ENCODE measurements at places on chromosomes 11 and 22. TPM values are rescaled to one million over a fixed set of nuclear protein-coding genes. Genes with fewer than 3 reads are reported as not detected.

DNA sequence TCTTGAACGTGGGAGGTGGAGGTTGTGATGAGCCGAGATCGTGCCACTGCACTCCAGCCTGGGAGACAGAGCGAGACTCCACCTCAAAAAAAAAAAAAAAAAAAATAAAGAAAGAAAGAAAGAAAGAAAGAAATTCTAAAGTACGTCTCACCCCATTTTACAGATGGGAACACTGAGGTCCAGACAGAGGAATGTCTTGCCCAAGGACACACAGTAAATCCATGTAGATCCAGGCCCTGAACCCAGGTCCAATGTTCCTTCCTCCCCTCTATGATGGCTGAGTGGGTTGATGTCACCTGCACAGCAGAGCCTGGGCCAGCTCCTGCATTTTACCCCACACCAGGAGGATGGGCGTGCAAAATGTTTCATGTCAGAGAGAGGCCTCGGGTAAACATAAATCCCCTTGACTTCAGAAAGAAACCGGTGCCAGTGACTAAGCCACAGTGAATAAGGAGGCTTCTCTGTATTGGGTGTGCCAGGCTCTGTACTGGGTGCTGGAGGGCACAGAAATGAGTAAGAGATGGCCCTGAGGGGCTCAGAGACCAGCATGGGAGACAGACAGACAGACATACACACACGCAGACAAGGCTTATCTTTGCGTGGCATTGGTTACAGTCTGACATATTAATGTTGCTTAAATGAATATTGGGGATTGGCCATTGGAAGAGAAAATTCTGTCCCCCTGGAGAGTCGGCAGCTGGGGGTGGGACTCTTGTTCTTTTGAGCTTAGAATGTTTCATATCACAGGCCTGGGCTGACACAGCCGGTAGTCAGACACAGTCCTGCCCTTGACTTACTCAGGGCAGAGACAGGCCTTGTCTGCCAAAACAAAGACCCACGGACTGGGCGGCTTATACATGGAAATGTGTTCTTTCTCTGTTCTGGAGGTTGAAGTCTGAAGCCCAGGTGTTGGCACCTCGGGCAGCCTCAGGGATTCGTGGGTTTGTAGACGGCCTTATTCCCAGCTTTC lies 105.4 kb downstream of the MIAT start:
- H3K36me3 ChIP-seq = no peaks in the 10 kb centered on the region
- DNase-seq = no peak
- no peaks in the 10 kb centered on the region for H3K4me1 ChIP-seq
- H3K4me3 ChIP-seq = no peak overlapping the region
- no peaks in the 10 kb centered on the region for H3K27me3 ChIP-seq

DNA sequence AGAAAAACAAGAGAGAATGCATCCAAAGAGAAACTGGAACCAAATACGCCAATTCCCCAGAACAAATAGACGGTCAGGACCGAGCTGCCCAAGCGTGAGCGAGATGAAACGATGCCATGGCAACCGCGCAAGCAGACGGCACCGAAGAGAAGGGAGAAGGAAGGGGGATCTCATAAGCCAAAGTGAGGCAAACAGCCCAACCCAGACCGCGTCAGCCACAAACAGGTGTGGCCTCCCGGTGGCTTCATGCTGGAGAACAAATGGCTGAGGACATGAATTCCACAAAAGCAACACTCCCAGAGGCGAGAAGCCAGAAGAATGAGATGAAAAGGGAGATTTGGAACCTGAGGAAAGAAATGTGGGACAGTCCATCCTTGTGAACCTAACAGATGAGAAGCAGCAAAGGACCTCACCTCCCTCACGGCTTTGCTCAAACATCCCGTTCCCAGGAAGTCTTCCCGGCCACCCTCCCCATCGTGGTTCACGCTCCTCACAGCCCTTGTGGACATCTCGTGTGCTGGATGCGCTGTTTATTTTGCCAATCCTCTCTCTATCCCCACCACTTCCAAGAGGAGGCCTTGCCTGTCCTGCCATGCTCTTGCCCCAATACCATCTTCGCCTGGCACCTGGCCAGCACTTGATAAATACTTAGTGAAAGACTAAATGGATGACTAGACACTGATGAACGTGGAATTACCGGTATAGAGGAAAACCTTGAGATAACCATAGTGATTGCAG lies 89.1 kb upstream of the RTL6 start:
- DNase-seq = no peak
- peaks cover 7% of the 10 kb centered on the region for H3K4me1 ChIP-seq
- H3K4me3 ChIP-seq = no peak overlapping the region
- no peak overlapping the region for H3K27ac ChIP-seq

DNA sequence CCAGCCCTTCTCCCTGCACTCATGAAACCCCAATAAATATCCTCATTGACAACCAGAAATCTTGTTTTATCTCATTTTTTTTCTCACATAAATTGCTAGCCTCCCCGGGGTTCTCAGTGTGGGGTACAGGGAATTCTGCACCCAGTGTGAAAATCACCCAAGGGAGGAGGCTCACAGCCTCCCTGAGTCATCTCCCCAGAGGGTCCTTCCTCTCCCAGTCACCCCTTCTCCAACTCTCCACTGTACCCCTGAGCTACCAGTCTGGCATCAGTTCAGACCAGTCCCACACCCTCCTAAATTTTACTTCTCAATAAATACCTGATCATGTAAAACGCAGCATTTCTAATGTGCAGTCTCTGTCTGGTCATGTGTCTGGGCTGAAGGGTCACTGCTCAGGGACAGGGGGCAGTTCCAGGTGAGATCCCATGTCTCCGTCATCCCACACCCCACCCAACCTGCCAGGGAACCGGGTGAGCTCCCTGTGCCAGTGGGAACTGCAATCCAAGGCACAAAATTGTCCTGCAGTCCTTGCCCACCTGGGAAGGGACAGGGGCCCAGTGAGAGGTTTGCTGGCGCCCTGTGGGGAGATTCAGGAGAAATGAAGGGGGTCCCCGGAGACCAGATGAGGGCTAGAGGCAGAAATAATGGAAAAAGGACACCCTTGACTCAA lies 8.3 kb downstream of the IGLL5 start:
- no peak overlapping the region for H3K4me3 ChIP-seq
- no peak overlapping the region for H3K27ac ChIP-seq
- no peaks in the 10 kb centered on the region for H3K36me3 ChIP-seq
- no peak for DNase-seq
- no peaks in the 10 kb centered on the region for H3K4me1 ChIP-seq

DNA sequence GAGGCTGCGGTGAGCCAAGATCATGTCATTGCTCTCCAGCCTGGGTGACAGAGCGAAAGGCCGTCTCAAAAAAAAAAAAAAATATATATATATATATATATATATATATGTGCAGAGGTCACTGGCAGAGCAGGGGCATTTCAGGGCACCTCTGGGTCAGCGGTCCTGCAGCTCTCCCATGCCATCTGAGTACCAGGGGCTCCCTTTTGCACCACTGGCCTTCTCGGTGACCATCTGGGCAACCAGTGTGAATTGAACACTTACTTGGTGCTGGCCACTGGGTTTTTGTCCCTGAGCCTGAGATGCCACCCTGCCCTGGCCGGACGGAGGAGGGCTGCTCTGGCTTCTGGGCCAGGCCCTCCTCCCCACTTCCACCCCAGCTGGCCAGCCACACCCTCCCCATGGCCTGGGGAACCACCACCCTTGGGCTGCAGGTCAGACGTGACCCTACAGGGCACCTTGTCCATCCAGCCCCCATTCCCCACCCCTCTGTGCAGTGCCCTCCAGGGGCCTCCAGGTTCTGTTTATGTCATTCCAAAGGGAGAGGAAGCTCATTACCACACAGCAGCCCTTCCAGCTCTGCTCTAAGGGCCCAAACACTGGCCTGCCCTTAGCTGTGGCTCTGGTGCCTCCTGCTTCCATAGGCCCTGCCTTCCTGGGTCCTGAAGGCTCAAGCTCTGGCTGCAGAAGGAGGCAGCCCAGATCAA lies 10.3 kb downstream of the MAPK8IP1 start:
- peaks cover 19% of the 10 kb centered on the region for H3K27me3 ChIP-seq
- peaks cover 11% of the 10 kb centered on the region for H3K4me1 ChIP-seq
- H3K27ac ChIP-seq = no peak overlapping the region

KDM4E gene
- polyA plus RNA-seq = not detected

CCDC89 gene
- not detected for polyA plus RNA-seq

DNA sequence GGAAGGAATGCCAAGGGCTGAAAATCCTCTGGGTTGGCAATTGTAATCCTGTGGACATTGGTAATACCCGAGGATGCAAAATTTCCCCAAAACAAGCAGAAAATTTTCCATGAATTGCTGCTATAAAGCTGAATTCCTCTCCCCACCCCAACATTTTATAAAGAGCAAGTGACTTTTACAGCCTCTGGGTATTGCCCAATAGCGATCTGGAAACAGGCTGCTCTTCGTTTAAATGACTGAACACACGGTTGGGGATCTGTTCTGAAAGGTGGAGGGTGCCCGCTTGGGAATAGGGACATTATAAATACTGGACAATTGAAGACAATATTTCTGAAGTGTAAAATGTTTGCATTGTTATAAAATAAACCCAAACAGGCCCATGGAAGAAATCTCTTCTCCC lies 20.6 kb downstream of the EHF start:
- H3K4me3 ChIP-seq = no peak overlapping the region
- H3K27me3 ChIP-seq = no peaks in the 10 kb centered on the region
- no peak for DNase-seq
- H3K27ac ChIP-seq = no peak overlapping the region
- H3K36me3 ChIP-seq = no peaks in the 10 kb centered on the region

DNA sequence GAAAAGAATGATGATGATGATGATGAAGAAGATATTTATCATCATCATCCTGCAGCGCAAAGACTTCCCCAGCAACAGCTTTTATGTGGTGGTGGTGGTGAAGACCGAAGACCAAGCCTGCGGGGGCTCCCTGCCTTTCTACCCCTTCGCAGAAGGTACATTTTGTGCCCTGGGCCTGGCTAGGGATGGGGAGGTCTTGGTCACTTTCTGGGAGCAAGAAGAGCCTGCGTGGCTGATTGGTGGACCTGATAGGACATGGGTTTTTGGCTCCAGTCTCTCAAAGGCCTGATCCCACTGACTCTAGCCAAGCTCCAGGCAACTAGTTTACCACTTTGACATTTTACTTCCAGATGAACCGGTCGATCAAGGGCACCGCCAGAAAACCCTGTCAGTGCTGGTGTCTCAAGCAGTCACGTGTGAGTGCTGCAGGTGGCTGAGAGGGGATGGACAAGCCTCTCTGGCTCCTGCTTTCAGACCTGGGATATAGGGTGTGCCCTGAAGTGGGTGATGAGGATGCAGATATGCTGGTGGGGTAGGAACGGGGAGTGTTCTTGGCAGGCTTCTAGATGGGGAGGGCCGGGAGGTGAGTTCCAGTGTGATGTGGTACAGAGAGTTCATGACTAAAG lies 5.3 kb downstream of the SIDT2 start:
- H3K27ac ChIP-seq = peak overlapping the region; percentile 2
- DNase-seq = no peak
- peaks cover 34% of the 10 kb centered on the region for H3K36me3 ChIP-seq
- H3K27me3 ChIP-seq = no peaks in the 10 kb centered on the region

ZNF214 gene
- polyA plus RNA-seq = not detected
